ENCODE measurements at places on chromosomes 6 and 20. TPM values are rescaled to one million over a fixed set of nuclear protein-coding genes. Genes with fewer than 3 reads are reported as not detected.

GRCh38 chr6:1821513-1822183, 211.9 kb downstream of the FOXC1 start:
- no peak for DNase-seq

- DNase-seq: no peak
Observed at GRCh38 chr6:33815854-33816253, 12.1 kb upstream of the MLN start.

GRCh38 chr20:59819496-59820203, 113.8 kb downstream of the SYCP2 start:
- no peak for DNase-seq

GRCh38 chr6:167683028-167683862, 143.5 kb upstream of the AFDN start:
- DNase-seq: no peak

- DNase-seq: no peak
Observed at GRCh38 chr6:123533862-123534648, 102.7 kb downstream of the TRDN start.

DNA sequence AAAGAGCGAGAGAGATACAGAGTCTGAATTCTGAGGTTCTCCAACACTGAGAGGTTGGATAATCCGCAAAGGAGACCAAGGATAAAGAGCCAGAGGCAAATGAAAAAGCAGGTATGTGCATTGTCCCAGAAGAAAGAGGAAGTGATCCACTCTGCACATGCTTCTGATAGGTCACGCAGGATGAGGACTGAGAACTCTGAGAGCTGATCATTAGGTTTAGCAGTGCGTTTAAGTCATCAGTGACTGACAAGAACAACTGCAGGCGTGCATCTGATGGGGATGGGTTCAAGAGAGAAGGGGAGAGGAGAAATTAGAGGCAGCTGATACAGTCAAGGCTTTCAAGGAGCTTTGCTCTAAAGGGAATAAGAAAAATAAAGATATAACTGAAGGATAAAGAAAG, 301.2 kb upstream of the SGK1 start:
- DNase-seq: no peak

DNA sequence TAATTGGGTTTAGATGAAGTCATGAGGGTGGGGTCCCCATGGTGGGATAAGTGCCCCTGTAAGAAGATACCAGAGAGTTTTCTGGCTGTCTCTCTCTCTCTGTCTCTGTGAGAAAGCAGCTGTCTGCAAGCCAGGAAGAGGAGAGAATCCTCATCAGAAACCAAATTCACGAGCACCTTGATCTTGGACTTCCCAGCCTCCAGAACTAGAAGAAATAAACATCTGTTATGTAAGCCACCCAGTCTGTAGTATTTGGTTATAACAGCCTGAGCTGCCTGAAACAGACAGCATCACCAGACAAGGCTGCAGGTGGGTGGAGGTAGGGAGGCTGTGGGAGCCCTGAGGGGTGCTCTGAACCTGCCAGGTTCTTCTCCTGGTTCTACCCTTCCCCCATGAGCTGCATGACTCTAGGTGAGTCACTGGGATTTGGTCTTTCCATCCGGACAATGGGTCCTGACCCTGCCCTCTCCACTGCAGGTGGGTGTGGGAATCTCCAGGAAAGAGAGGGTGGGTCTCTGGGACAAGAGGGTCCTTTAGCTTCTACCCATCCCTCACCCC, 34.3 kb upstream of the VEGFA start:
- no peak for DNase-seq

DNA sequence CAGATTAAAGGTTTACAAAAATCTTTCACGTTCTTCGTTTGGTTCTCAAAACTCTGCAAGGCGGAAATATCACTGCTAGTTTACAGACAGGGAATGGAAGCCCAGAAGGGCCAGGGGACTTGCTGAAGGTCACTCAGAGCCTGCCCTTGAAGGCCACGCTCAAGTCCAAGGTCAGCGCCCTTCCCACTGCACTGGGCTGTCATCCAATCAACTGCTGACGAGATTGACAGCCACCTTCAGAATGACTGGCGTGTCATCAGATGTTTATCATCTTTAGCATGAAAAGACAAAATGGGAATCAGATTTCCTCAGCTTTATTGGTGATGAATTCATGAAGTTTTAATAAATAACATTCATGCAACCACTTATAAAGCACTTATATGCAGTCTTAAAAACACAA, 16.5 kb downstream of the RNASET2 start:
- no peak for DNase-seq

GRCh38 chr20:52859156-52859876, 112.8 kb upstream of the TSHZ2 start:
- no peak for DNase-seq

GRCh38 chr6:134253681-134254080, 64.2 kb downstream of the SGK1 start:
- no peak for DNase-seq

- DNase-seq: no peak
Observed at GRCh38 chr20:51886891-51887608, 84.7 kb upstream of the SALL4 start.

The GRM1 gene
- total RNA-seq: not detected

The L3MBTL1 gene
- total RNA-seq: 19.3 TPM

The EYS gene
- total RNA-seq: not detected

The NKX2-4 gene
- total RNA-seq: not detected

The KIFC1 gene
- 1.7 TPM for total RNA-seq
